ENCODE measurements at places on chromosomes 1 and 21. TPM values are rescaled to one million over a fixed set of nuclear protein-coding genes. Genes with fewer than 3 reads are reported as not detected.

Gene CYP4Z1
- under 0.01 TPM for total RNA-seq

Gene DCST2
- under 0.01 TPM for total RNA-seq

Gene MMEL1
- total RNA-seq = 3.6 TPM

Gene ATXN7L2
- 0.90 TPM for total RNA-seq

Gene CDC7
- 2.4 TPM for total RNA-seq

Gene ACTL8
- total RNA-seq = not detected

DNA sequence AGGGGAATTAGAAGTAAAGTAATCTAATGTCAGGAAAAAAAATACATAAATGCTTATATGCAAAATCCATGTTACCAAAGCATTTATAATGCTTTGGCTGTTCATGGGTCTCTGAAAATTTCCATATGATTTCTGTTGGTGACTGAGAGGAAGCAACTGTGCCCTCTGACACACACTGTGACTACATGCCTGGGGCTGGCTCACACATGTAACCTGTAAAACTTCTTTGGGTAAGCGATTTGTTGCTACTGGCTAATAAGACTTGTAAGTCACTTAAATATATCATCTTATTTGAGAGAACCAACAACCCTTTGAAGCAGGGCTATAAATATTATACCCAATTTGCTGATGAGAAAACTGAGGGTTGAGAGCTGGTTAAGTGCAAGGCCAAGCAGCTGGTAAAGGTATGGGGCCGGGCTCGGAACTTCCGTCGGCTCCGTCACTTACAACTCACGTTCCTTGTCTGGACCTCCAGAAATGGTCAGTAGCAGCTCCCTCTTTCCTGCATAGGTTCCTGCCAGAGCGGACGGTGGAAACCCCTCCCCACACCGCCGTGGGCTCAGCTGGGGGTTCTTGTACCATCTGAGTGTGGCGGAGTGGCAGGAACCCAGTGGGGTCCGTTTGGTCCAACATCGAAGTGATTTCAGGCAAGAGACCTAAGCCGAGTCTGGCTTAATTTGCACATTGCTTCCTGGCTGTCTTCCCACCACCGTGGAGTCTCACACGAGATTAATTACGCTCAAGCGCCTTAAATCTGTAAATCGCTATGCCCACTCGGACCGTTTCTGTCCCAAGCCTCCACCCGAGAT lies 714 bp downstream of the DFFA start:
- peak; percentile 31 for DNase-seq

DNA sequence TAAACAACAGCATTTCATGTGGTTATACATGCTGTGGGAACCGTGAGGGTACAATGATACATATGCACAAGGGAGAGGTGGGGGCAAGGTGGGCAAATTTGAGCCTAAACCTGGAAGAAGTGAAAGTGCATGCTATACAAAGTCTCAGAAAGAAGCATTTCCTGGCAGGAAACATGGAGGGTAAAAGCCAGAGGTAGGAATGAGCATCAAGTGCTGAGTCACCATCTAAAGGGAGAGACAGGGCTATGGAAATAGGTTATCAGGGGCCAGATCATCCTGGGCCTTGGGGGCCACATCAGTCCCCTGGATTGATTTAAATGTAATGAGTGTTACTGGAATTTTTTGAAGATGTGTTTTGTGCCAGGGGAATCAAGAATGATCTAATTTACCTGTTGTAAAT lies 60.1 kb upstream of the DAB1 start:
- no peak for DNase-seq

DNA sequence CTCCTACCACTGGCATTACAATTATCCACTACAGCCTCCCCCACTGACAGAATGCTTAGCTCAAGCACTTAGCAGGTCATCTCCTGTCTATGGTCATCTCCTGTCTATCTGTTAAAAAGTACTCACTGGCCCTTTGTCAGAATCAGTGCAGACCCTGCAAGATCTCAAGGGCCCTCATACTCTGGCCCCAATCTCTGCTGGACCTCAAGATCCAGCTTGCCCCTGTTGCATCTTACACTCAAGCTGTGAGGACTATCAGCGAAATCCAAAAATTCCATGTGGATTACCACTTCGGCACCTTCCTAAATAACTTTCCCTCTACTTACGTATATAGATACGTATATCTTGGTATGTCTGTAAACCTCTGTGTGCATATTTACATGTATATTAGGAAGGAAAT lies 101.6 kb downstream of the VAV3 start:
- no peak for DNase-seq

DNA sequence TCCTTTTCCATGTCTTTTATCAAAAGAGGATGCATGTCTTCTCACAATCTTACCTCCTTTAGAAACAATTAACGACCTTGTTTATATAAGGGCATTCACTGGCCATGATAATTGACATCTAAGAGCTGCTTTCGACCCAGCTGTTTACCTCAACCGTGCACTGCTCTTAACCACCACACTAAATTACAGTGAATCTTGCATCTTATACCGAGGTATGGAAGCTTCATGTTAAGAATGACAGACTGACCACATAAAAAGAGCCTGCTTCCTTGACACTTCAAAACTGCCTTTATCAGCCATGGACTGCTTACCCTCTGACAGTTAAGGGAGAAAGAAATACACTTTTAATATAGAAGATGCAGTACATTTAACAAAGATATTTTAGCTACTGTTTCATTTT lies 301.7 kb upstream of the LYPLAL1 start:
- DNase-seq = no peak

GRCh38 chr1:39653546-39654031 lies 14.1 kb upstream of the HEYL start:
- peak; percentile 43 for DNase-seq

DNA sequence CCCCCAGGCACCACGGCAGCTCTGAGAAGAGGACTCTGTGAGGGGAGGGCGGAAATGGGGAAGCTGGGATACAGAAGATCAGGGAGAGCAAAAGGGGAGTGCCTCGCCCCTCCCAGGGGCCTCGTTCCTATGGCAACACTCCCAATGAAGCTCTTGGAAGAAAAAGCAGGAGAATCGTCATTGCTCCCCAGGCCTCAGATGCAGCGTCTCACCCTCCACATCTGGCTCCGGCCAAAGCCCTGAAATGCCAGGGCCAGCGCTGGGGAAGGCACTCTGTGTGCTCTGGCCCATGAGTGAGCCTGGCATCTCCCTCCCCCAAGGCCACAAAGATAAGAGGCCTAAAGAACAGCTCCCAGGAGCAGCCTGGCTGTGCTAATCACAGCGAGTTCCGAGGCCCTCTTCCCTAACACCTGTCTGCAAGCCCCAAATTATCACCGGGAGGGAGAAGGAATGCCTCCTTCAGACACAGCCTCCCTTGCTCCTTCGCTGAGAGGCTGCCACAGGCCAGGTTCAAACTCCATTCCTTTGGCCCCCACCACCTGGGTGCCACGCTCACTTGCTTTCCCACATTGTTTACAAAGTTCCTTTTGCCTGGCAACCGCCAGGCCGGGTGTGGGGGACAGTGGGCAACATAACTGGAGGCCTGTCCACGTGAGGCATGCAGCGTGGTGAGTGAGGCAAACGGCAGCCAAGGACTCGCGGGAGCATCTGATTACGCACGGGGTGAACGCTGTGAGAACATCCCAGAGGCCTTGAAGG lies 27.8 kb downstream of the ECE1 start:
- DNase-seq = peak; percentile 79

DNA sequence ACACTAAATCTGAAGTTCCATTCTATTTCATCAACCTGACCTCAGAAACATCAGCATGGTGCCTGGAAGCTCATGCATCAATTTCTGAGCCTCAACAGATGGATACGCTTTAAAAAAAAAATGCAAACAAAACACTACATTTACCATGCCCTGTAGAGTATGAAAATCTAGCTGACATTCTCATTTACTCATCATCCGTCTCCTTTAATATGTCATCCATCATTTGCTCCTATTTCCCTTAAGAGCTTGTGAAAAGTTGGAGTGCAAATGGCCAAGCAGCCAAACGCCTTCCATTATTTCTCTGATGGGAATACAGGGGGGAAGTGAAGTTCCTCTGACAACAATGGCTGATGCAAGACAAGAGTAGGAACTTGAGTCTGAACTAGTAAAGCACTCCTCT lies 295.0 kb downstream of the TGFB2 start:
- no peak for DNase-seq

- DNase-seq = peak; percentile 21
Observed at GRCh38 chr21:16608209-16608830, 878.5 kb downstream of the USP25 start.
